T-helper 9 cell (primary cell): ENCODE measurements at places on chromosomes 7 and 10.

DNA sequence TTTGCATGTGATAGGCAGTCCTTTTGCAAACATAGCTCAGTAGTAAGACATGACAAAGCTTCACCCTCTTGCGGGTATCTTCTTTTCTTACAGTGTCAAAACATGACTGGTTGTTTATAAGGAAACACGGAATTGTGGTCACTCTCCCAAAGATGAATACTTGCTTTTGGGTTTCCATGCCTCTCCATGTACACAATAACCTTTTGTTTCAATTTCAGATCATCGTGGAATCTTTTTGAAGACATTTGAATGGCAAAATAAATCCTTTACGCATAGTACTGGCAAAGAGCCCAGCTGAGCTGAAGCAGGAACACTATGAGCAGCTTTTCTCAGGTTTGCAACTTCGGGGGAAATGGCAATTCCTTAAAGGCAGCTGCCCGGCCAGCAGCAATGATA, 156.8 kb upstream of the FRMD4A start:
- DNase-seq: no peak

GRCh38 chr7:47035522-47035921, 546.4 kb downstream of the TNS3 start:
- DNase-seq: no peak

- DNase-seq: no peak
These were observed 79.5 kb downstream of the AOAH start for GRCh38 chr7:36644625-36645422.

GRCh38 chr7:69676247-69676646, 78.0 kb downstream of the AUTS2 start:
- DNase-seq: no peak

DNA sequence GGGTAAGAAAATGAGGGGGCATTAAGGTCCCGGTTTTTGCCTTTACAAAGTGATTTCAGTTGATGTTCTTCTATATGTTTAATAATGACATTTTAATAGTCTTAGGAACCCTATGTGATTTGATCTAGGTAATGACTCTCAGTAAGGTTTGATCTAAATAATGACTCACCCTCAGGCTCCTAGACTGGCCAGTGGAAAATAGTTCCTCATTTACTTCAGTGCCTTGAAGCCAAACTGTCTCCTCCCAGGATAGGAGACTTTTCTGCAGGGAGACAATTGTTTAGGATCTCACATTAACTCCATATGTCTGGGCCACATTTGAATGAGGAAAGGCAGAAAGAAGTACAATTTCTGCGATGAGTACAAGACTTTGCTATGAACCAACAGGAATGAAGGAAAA, 1331.9 kb downstream of the XPNPEP1 start:
- DNase-seq: no peak

DNA sequence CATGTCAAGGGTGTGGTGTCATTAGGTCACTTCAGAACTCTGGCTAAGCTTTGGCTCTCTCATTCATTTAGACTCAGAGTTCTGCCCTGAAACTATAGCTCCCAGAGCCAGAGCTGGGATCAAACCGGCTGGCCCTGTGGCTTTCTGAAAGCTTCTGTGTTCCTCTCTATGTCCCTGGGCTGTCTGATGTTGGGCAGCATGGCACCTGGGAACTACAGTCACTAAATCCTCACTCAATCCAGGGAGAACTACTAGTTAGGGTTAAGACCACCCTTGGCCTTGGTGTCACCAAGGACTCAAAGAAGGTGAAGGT, 13.2 kb downstream of the ATG9B start:
- DNase-seq: no peak

DNA sequence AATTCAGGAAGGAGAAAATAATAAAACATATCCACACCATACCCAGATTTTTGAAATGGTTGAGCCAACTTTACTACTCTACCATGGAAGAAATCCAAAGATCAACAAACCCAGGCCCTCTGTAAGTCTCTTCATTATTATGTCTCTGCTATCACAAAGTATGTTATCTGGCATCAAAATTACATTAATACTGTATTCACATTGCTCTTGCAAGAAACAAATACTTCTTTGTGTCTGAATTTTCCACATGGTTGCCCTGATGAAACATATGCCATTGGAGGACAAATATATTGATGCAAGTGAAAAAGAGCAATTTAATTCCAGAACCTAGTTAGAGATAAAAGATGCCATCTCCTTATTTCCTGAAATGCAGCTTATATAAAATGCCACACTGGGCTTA, 204.0 kb downstream of the FZD1 start:
- no peak for DNase-seq

GRCh38 chr10:92240289-92241157, 50.4 kb downstream of the CPEB3 start:
- DNase-seq: peak; percentile 3

DNA sequence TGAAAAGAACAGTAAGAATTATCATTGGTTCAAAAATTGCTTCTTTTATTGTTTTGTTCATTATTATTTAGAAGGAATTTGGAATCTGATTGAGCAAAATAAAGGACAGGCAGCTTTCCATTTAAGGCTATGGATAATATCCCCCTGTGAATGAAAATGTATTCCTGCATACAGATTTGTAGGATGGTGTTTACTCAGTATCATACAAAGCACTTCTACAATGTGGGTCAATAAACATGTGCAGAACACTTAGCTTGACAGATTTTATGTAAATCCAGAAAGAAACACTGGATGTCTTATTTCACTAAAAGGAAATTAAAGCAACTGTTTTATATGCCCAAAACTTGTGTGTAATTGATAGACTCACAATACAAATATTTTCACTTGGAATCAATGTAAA, 189.7 kb downstream of the THSD7A start:
- DNase-seq: no peak

- no peak for DNase-seq
These were observed 32.2 kb upstream of the PCBD1 start for GRCh38 chr10:70920519-70920918.

DNA sequence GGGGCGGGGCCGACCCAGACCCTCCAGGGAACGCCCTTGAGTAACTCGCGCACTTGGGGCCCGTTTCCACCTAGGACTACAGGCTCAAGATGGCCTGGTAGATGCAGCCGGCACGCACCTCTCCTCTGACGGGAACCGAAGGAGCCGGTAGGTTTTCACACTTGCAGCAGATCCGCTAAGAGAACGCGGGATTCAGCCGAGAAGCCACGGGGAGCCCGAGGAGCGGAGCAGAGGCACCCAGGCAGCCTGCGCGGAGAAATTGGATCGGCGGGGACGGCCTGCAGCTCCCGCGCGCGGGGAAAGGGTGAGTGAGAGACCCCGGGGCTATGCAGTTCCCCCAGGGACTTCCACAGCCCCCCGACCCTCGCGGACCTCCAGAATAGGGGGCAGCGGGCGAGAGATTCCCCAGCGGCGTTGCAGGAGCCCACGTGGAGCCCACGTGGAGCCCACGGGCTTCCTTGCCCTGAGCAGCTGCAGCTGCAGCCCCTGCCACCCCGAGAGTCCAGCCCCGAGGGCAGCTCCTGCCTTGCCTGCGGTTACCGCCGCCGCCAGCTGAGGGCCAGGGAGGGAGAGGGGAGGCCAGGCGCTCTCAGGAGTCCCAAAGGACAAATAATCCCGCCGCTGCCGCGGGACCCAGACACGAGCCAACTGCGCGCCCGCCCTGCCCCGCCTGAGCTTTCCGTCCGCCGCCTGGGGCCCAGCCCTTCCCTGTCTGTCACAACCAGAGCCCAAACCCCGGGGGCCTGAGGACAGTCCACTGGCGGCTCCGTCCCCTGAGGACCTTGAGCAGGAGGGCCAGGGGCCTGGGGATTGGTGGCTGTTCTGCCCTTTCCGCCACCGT, 13.1 kb downstream of the IFT22 start:
- DNase-seq: peak; percentile 15

DNA sequence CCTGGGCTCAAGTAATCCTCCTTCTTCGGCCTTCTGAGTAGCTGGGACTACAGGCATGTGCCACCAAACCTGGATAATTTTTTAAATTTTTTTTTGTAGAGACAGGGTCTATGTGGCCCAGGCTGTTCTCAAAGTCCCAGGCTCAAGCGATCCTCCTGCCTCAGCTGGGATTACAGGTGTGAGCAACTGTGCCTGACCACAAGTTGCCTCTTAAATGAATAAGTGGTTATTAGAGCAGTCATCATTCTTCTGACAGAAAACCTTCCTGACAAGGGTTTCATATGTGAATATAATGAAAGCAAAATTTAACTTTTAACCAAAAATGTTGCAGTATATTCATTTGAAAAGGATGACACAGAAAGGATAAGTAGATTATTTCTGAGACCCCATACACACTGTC, 532.5 kb downstream of the GRM8 start:
- no peak for DNase-seq

- DNase-seq: no peak
These were observed 10.5 kb upstream of the CXCL12 start for GRCh38 chr10:44395396-44395795.

- DNase-seq: no peak
These were observed 111.8 kb upstream of the GPR141 start for GRCh38 chr7:37571806-37572205.

GRCh38 chr10:13439313-13440184, 89.3 kb downstream of the BEND7 start:
- no peak for DNase-seq

- DNase-seq: no peak
These were observed 835 bp upstream of the DGKI start for GRCh38 chr7:137847568-137848050.

- DNase-seq: no peak
These were observed 1102.4 kb downstream of the SORCS3 start for GRCh38 chr10:105743343-105744056.

- no peak for DNase-seq
These were observed 153.5 kb downstream of the ZNF248 start for GRCh38 chr10:37703833-37704382.

DNA sequence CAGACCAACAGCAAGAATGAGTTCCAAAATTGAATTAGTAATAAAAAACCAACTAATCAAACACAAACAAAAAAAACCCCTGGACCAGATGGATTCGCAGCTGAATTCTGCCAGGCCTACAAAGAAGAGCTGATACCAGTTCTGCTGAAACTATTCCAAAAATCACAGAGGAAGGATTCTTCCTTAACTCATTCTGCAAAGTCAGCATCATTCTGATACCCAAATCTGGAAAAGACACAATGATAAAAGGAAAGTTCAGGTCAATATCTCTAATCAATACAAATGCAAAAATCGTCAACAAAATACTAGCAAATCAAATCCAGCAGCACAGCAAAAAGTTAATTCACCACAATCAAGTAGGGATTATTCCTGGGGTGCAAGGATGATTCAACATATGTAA, 6.1 kb upstream of the ABCA13 start:
- DNase-seq: no peak

DNA sequence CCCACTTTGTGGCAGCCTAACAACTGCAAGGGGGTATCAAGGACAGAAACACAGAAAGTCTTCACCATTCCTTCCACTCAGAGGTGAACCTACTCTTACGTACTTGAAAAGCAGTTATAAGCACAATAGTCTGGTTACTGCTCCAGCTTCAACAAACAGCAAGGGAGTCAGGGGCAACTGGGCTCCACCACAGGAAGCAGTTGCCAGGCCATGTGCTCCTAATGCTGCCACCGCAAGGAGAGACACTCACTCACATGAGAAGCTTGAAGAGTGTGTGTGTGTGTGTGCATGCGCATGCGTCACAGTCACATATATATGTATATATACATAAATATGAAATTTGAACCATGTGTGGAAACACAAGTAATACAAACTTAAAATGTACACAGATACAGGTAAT, 65.5 kb downstream of the GRB10 start:
- no peak for DNase-seq

DNA sequence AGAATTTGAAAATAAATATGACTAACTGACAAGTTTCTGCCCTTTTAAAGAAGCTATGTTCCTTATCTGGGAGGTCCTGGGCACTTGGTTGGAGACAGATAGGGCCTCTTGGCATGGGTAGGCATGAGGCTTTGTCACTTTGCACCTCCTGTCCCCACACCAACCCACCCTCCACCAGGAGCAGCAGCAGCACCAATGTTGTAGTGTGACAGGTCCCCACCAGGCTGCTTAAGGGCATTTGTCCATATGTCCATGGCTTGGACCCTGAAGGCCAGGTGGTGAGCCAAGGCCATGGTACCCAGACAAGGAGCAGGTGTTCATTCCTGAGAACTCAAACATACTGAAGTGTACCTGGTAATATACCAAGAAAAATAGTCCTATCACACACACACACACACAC, 629.1 kb downstream of the ACTR3B start:
- DNase-seq: no peak

DNA sequence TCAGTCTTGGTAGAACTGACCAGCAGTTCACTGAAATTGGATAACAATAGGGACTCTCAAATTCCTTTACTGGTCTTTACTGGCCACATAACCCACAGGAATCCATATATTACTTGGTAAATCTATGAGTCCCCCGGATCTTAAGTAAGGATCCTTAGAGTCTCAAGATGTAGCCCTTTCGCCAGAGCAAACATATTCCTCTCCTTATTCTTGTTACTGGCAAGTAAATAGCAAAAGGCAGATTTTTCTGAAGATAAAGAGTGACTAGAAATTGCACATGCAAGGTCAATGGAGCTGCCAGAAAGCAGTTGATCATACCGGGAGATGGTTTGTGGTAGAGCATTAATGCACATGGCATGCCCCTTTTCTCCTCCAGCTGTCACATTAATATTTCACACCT, 283.0 kb downstream of the HDAC9 start:
- DNase-seq: no peak

DNA sequence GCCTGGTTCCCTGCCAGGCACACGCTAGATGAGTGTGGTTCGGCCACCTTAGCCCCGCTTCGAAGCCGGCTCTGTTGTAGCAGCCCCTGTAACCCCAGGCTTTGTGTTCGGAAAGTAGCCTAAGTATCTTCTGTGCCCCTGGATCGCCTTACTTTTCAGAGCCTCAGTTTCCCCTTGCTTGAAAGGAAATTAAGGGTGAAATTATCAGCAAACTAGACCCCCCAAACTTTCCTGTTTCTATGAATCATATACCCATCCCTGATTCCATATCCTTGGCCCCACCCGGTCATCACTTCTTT, 312 bp downstream of the PDCD11 start:
- DNase-seq: no peak

DNA sequence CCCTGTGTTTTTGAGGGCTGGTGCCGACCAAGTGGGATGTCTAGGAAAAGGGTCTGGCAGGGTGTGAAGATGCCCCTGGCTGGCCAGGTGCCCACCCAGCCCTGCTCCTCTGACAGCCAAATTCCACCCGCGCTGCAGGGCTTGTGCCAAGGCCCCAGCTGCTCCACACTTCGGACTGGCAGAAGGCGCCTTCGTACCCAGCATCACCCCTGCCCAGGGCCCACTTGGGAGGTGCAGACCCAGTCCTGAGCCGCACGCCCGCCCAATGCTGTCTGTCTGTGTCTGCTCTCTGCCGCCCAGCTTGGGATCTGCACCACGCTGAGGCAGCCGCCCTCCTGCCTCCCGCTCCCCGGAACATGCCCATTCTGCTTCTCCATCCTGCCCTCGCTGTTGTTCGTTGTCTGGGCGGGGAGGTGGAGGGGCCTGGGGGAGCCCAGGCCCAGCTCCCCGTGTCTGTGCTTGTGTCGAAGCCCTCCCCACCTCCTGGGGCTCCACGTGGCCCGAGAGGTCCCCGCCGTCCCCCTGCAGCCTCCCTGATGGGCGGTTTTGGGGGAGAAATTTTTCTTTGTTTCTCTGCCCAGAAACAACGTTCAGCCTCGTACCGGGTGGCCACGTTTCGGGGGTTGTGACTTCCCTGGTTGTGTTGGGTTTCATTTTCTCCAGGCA, 36.9 kb upstream of the PPIF start:
- DNase-seq: no peak
